ENCODE measurements at places on chromosomes 1 and 21.

GRCh38 chr1:219324171-219324570, 150.5 kb downstream of the LYPLAL1 start:
- peak; percentile 3 for DNase-seq

GRCh38 chr1:199089393-199090122, 450.7 kb downstream of the PTPRC start:
- no peak for DNase-seq

- peak; percentile 35 for DNase-seq
These were observed at the start of gene FABP3 for GRCh38 chr1:31373056-31373896. Gene FABP3 (minus strand): TSS chr1:31373076. CDS start chr1:31373014, 62 bp downstream.

DNA sequence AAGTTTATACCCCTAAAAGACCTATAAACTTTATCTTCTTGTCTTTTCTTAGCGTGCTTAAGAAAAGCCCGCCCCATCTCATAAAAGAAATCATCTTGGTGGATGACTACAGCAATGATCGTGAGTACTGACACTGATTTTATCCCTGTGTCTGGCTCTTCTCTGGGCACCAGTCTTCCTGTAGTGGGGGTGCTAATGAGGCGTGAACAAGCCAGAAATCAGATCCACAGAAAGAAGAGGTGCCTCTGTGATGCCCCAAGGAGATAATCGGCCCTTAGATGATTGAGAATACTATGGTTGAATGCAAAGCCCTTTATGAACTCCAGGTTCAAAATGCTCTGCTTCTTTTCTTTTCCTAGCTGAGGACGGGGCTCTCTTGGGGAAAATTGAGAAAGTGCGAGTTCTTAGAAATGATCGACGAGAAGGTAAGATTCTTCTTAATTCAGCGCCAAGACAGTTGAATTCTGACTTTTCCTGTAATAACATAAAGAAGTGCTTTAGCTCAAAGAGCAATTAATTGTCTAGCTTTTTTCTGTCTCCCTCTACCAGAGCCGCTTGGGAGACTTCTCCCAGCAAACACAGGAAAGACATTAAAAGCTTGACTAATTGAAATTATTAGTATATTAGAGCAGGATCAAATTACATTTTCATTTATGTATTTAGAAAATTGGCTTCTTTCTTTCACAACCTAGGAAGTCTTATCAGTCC, 169.4 kb downstream of the GALNT2 start:
- no peak for DNase-seq

GRCh38 chr1:23555986-23556634, 3.2 kb downstream of the ID3 start:
- peak; percentile 94 for DNase-seq

GRCh38 chr1:159214149-159214760, 9.6 kb downstream of the ACKR1 start:
- peak; percentile 55 for DNase-seq

- no peak for DNase-seq
These were observed 51.7 kb upstream of the ACADM start for GRCh38 chr1:75672528-75673393.

DNA sequence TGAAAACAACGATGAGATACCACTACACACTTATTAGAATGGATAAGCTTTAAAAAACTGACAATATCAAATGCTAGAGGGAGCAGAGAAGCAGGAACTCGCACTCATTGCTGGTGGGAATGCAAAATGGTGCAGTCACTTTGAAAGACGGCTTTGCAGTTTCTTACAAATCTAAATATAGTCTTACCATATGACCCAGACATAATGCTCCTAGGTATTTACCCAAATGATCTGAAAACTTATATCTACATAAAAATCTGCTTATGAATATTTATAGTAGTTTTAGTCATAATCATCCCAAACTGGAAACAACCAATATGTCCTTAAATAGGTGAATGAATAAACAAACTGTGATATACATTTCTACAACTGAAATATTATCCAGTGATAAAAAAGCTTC, 430.9 kb downstream of the MATN1 start:
- DNase-seq = no peak

DNA sequence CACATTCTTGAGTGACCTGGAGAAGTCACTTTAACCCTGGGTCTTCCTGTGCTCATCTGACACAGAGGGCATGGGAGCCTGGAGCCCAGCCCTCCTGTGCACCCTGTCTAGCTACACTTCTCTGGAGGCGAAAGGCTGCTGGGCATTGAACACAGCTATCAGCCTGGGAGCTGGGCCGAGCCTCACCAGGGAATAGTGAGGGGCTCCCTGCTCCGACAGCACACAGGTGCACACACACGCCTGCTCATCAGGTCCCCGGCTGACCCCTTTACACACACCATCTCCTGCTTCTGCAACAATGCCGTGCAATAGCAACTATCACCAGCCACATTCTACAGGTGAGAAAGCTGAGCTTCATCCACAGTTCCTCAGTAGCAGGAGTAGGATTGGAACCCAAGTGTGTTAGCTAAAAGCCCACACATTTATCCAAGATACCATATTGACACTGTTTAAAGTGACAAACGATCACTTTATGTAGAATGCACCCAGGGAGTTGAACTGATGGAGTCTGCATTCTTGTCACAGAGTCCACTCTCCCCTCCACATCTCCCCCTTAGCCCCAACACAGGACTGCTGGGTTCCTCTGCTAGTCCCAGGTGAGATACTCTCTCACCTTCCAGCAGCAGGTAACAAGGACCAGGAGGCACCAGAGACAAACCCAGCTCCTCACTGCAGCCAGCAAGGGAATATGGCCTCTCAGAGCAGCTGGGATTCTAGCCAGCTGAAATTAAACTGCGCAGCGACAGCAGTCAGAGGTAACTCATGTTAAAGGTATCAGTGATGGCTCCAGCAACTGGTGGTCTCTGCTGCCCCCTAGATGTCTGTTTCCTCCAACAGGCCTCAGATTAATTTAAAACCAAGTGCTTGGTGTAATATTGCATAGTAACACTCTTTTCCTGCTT, 18.3 kb upstream of the CAPN8 start:
- DNase-seq = peak; percentile 72
